ENCODE measurements at places on chromosomes 12 and 14. TPM values are rescaled to one million over a fixed set of nuclear protein-coding genes. Genes with fewer than 3 reads are reported as not detected.

DNA sequence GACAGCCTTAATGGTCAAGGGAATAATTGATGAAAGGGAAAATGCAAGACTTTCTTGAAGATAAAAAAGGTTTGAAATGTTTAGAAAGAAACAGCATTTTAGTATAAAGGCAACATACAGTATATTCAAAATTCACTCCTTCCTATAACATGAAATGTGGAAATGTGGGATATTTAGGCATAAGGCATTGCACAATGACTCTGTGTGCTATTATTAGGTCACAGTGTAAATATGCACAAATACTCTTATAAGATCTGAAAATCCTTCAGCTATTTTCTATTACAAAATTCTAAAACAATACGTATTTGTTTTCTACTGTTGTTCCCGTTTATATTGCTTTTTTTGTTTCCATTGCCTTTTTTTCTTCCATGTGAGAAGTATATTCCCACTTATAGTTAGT, 127.7 kb downstream of the SLC16A7 start:
- DNase-seq: no peak

DNA sequence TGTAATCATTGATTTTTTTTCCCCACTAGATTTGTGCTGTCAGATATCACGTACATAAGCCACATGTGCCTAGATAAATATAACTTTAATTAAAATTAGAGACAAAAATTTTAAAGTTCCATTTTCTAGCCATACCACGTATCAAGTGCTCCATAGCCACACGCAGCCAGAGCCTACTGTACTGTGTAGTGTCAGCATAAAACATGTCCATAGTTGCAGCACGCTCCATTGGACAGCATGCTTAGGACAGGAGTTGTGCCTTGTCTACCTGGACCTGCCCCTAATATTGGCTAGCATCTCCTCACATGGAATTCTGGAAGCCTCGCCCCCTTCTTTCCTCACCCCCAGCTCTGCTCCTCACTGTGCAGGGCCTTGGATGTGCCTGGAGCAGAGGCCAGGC, 116.5 kb downstream of the SRGAP1 start:
- no peak for DNase-seq

GRCh38 chr14:61730756-61731373, 31.4 kb upstream of the SNAPC1 start:
- peak; percentile 50 for DNase-seq

DNA sequence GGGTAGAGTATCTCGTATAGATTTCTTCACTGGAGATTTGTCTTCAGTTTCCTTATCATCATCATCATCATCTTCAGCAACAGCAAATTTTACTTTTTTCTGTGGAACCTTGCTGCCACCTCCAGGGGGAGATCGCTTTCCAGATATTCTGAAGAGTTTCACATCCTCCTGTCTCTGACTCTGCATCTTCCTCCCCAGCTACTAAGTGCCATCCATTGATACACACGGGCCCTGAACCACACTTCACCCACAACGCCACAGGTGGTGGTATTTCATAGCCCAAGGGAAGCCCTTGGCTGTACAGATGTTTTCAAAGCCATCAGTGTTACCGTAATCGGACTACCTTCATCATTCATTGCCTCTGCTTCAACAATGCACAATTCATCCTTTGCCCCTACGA, 82.2 kb downstream of the PPP2R5C start:
- DNase-seq: peak; percentile 63

DNA sequence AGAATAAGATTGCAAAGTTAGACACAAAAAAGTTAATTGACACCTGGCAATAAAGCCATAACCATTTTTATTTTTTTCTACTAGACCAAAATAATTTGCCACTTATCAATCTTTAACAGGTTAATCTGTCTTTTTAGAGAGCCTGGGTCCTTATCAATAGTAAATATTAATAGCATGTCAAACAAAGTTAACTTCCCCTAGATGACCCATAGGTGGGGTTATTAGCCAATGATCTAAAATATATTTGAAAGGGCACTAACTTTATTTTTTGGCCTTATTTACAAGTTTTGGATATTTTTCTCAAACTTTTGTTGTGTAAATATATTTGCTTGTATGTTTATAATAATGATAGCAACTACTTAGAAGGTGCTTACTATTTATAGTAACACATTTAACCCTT, 3.9 kb downstream of the ANKRD33 start:
- no peak for DNase-seq

- peak; percentile 22 for DNase-seq
Observed at GRCh38 chr12:62435303-62436163, 31.1 kb upstream of the MON2 start.

DNA sequence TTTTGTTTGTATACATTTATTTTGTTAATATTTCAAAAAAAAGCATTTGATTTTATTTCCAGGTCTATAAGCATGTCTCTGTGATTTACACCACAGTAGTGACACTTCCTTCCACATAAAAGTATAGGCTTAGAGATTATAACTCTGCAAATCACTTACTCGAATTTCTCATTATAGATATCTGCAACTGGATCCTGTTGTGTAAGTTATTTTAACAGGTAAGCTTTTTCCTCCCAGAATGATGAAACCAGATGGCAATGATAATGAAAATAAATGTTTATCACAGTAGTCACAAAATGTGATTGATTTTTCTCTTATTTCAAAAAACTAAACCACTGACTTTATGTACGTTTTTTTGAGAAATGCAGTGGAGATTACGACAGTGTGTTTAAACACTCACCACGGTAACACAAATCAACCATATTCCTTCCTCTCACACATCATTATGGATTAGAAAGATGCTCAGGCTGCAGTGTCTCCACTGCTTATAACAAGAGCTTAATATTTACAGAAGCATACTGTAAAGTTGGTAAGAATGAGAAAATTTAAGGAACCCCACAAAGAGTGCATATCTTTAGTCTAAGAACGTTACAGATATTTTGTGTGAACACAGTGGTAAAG, 194.6 kb downstream of the ATXN7L3B start:
- DNase-seq: no peak

- DNase-seq: no peak
Observed at GRCh38 chr12:123041811-123042655, 61.6 kb downstream of the ARL6IP4 start.

GRCh38 chr12:127485528-127485927, 781.4 kb upstream of the TMEM132C start:
- no peak for DNase-seq

GRCh38 chr12:75161488-75161887, 48.2 kb downstream of the KCNC2 start:
- DNase-seq: no peak

- no peak for DNase-seq
Observed at GRCh38 chr12:116591855-116592637, 32.9 kb downstream of the MAP1LC3B2 start.

DNA sequence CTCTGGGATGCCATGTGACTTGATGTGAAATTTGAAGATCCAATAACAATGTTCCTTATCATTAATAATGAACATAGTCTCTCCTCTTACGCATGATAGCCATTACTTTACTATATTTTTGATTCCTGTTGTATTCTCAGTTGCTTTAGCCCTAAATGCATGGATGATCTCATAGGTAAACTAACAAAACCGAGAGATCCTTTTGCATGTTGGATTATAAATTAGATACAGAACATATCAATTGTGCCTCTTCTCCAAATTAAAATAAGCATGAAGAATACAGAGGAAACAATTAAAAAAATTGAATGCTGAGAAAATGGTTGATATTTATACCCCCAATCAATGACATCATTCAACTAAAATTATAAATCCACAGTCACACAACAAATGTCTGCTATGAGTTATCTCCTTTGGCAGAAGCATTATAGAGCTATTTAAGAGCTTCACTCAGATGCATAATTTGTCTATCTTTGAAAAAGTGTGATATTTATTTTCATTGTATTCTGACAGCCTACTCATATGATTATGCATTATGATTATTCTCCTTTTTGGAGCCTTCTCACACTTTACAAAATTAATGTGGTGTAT, 386.4 kb upstream of the STXBP6 start:
- DNase-seq: no peak

GRCh38 chr14:21059842-21060613, 2.4 kb downstream of the RNASE8 start:
- DNase-seq: no peak

DNA sequence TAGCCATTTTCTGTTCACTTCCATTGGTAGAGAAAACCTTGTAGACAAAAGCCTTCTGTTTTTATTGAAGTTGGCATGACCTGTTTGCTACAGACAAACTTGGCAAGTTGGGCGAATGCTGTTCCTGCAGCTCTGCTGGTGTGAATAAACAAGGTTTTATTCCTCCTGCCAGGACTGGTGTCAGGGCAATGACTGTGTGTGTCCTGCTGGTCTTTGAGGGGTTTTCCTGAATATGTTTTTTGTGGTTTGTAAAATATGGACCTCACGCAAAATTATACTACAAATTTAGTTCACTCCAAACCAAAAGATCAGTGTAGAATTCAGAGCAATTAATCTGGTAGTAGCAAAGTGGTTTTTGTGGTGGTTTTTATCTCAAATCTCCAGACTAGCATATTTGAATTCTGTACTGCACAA, 140.8 kb downstream of the ERC1 start:
- DNase-seq: peak; percentile 4

DNA sequence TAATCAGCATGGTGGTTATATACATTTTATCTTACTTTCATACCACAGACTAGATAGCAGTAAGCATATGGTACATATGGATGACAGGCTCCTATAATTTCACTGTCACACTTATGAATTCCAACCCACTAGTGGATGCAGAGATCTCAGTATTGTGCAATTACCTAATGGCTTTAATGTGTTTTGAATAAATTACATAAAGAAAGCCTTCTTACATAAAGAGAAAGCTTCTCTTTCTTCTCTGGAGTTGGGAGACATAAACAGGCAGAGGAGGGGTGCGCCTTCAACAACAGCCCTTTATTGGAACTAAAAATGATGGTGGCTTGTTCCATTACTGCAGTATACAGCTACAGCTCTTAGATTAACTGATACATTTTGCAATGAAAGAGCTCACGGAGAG, 52.6 kb downstream of the SAV1 start:
- DNase-seq: no peak

- peak; percentile 66 for DNase-seq
Observed at GRCh38 chr12:49388682-49389386, 21.6 kb downstream of the SPATS2 start.

DNA sequence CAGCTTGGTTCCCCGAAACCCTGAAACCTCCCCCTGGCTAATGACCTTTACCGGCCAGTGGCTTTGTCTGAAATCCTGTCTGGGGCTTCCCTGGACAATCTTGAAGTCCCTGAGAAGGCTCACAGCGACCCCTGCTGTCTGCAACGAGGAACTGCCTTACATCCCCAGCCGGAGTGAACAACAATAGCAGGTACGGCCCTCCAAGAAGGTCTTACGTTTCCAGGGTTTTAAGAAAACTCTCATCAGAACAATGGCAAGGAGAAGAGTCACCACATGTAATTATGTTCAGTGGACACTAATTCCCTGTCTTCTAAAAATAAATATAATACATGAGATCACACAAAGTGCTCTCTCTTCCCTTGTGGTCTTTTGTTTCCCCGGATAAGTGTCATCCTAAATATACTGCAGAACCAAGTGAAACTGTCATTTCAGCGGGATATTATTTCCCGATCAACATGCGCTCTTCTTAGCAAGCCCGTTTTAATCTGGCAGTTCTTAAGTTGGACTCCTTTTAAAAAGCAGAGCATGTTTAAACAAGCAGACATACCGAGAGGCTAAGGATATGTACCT, 53.3 kb downstream of the RBM19 start:
- peak; percentile 51 for DNase-seq

- no peak for DNase-seq
Observed at GRCh38 chr14:79967001-79967400, 244.3 kb downstream of the DIO2 start.

DNA sequence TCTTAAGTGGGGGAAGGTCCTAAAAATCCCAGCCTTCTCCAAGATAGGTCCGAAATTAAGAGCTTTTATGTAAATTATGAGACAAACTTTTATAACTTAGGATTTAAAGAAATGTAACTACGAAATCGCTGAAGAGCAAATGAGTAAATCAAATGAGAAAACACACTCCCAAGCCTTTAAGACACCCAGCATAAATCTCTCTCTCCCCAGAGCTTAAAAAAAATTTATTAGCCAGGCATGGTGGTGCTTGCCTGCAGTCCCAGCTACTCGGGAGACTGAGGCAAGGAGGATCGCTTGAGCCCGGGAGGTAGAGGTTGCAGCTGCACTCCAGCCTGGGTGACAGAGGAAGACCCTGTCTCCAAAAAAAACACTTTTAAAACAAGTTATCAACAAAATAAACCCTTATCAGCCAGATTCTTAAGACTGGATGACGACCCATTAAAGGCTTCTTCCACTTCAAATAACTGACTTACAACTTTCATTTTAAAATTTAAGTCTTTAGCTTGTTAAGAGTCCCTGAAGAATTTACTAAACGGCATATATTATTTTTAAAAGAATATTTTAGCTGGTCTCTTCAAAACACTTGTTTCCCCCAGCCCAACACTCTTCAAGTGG, 3.2 kb downstream of the PTGES3 start:
- DNase-seq: no peak

GRCh38 chr12:42587601-42588523, 1.7 kb downstream of the PRICKLE1 start:
- no peak for DNase-seq

DNA sequence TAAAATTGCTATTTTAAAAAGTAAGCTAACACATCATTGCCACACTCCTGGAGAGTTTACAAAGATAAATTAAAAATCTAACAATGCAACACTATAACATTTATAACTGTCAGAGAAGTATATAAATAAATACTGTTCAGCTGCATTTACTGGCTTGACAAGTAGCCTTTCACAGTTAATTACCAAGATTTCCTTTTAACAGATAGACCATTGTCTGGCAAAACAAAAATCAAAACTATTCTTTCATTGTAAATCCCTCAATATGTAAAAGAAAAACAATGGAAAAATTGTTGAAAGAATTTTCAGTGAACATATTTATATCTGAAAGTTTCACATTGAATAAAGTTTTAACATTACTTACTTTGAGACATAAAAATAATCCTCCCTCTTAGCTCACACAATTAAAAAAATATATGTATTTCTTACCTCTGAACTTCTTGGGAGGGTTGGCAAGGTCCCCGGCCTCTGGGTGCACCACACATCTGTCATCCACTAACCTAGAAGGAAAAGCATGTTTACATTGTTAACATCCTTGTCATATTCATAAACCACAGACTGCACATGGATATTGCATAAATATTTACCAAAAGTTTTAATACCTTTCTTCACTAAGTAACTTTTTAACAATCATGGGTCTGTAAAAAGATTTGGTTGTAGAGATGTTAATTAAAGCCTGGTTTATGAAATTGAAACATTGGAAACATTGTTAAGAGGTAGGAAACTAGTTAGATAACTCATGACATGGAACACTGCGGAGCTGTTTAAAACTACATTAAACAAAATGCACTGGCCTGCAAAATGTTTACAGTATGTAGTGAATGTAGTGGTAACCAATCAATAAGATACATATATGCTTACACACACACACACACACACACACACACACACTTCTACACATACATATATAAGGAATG, 43.0 kb downstream of the ITPR2 start:
- no peak for DNase-seq

- no peak for DNase-seq
Observed at GRCh38 chr12:7542046-7542445, 38.5 kb upstream of the CD163 start.

- no peak for DNase-seq
Observed at GRCh38 chr12:31647086-31647491, 12.4 kb upstream of the ETFBKMT start.

GRCh38 chr12:33671676-33672075, 232.1 kb upstream of the SYT10 start:
- no peak for DNase-seq

- no peak for DNase-seq
Observed at GRCh38 chr14:57401501-57401900, 11.1 kb downstream of the NAA30 start.

The ZDHHC22 gene
- not detected for total RNA-seq

The TSPAN19 gene
- total RNA-seq: not detected

The PNN gene
- 102 TPM for total RNA-seq

The C14orf180 gene
- not detected for total RNA-seq

The ANKS1B gene
- total RNA-seq: not detected
